ENCODE measurements at places on chromosomes 1 and 21. TPM values are rescaled to one million over a fixed set of nuclear protein-coding genes. Genes with fewer than 3 reads are reported as not detected.

The NEXN gene
- 6.6 TPM for total RNA-seq

The CFHR3 gene
- not detected for total RNA-seq

The FAM43B gene
- 0.13 TPM for total RNA-seq

The RAB7B gene
- total RNA-seq: 0.13 TPM

The TFF2 gene
- not detected for total RNA-seq

The WDR64 gene
- total RNA-seq: not detected

The KCNK1 gene
- 6.3 TPM for total RNA-seq

The SPATA46 gene
- not detected for total RNA-seq

The BSND gene
- total RNA-seq: not detected

The CFHR5 gene
- not detected for total RNA-seq

DNA sequence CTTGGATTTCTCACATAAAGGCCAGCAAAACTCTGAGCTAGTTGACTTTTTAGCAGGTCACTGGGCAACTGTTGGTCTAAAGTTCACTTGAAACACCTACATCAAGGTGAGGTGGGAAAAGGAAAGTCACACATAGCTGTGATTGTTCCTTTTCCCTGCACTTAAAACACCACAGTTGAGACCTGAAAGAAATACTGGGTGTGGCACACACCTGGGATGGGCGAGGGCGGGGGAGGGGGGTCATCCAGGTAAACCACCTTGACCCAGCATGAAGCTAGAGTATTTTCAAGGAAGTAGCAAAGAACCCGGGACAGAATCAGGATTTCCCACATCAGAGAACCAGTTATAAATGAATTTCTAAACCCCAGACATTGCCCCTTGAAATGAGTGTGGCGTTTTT lies 26.4 kb downstream of the ZNF697 start:
- no peak for DNase-seq

- DNase-seq: no peak
These were observed 71.0 kb upstream of the GNG4 start for GRCh38 chr1:235720544-235720943.

DNA sequence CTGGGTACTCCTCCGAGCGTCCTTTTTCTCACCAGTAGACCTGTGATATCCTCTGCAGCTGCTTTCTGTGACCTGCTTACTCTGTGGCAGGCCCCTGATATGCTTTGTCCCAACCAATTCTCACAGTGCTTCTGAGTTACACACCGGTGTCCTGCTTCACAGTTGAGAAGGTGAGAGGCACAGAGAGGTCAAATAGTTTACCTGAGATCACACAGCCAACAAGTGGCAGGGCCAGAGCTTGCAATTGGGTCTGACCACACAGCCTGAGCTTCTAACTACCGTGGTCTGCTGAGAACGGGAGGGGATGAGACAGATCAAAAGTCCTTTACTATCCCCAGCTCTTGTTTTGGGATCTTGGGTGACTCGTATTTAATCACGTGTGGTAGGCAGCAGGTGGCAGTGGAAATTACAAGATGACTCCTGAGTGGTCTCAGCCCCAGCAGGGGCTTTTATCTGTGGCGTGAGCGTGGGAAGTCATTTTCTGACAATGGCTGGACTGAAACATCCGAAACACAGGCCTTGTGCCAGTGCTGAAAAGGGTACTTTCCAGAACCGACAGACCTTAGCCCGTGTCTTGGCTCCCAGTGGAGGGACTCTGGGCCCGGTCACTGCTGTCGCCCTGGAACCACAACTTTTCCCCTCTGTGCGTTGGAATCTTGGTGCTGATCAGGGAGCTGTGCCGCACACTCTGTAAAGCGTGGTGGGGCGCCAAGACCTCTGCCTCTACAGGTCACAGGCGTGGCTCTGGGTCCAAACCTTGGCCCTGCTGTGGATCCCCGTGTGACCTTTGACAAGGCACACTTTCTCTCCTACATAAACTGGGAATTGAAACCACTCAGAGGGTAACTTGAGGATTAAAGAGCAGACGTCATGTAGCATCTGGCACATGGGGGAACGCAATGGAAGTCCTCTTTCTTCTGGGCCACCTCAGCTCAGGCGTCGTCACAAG lies 11.9 kb downstream of the THEMIS2 start:
- no peak for DNase-seq

DNA sequence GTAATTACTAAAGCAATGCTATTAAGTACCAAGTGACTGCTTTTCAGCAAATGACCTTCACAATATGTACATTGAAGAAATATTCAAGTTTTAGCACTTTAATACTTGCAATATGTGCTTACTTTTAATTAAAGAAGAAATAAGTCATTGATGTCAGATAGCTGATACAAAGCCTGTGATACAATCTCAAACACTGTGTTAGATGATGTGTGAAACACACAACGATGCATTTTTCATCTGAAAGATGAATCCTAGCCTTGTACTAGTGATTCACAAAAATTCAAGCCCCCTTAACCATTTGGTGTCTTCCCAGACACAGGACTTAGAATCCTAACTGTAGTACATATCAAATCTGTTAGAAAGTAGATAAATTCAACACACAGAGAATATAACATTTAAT lies 724.1 kb upstream of the ADAMTS5 start:
- DNase-seq: no peak

GRCh38 chr1:242146652-242147051 lies 147.8 kb upstream of the MAP1LC3C start:
- DNase-seq: no peak

DNA sequence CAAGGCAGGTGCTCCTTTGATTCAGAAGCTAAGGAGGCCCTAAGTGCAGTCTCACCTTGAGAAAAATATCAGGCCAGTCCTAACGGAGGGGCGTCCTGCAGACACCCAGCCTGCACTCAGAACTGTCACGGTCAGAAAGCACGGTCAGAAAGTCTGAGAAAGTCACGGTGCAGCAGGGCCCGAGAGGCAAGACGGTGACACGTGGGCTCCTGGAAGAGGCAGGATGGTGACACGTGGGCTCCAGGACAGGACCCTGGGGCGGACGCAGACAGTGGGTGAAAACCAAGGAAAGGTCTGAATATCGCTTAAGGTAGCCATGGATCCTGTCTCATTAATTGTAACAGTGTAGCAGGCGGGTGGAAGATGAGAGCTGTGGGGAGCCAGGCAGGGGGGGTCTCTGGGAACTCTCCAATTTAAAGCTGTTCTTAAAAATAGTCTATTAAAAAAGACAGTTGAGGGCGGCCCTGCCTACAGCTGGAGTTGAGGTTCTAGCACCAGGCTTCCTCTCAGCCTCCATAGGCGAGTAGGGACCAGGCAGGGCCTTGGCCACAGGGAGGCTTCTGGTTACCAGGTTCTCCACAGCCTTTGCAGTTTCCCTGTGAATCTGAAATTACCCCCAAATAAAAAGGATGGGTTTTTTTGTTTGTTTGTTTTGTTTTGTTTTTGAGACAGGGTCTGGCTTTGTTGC lies 65.2 kb downstream of the FAAP20 start:
- DNase-seq: no peak

DNA sequence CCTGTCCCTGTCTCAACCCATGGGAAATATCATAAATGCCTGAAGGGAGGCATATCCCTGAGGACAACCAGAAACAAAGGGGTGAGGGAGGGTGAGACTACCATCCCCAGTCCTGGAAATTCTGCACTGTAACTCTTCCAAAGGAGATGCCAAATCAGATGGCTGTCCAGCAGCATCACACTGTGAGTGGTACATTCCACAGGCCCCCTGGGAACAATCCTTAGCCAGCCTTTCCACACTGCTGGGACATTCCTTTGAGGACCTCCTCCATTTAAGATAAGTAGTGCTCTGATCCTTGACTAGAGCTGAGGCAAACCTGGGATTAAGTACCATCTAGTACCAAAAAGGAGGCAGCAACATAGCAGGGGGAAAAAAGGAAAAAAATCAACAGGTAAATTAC lies 10.7 kb downstream of the IVL start:
- DNase-seq: no peak

GRCh38 chr1:26010825-26011224 lies 10.8 kb upstream of the EXTL1 start:
- no peak for DNase-seq

- no peak for DNase-seq
These were observed 2.7 kb downstream of the GIPC2 start for GRCh38 chr1:78048446-78048845.

DNA sequence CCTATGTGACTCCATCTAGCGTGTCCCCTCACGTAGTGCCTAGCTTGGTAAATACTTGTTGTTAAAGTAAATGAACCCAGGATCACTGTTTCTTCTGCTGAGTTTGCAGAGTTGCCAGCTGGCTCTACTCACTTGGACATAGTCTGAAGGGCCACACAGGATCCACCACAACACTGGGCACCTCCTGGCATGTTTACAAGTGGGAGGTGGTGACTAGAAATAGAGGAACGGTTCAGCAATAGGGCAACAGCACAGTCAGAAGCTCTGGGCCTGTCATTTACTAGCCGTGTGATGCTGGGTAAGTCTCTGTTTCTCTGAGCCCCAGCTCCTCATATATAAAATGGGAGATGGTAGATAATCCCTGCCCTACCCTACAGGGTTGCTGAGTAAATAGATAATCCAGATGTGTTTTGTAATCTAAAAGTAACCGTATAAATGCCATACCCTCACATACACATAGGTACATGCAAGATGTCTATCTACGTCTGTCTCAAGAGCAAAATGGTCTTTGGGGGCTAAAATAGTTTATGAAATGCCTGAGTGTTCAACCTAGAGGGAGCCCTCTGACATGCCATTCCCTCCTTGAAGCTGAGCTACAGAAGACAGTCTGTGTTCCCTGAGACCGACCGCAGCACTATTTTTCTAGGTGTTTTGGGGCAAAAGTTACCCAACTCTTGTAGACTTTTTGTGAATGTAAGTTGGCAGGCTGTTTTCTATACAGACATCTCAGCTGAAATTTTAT lies 20.5 kb downstream of the RNF220 start:
- no peak for DNase-seq

GRCh38 chr1:221724931-221725605 lies 16.8 kb downstream of the DUSP10 start:
- no peak for DNase-seq

GRCh38 chr1:110927484-110928075 lies 36.1 kb downstream of the LRIF1 start:
- no peak for DNase-seq

- no peak for DNase-seq
These were observed 8.8 kb downstream of the ADCY10 start for GRCh38 chr1:167905182-167905581.

DNA sequence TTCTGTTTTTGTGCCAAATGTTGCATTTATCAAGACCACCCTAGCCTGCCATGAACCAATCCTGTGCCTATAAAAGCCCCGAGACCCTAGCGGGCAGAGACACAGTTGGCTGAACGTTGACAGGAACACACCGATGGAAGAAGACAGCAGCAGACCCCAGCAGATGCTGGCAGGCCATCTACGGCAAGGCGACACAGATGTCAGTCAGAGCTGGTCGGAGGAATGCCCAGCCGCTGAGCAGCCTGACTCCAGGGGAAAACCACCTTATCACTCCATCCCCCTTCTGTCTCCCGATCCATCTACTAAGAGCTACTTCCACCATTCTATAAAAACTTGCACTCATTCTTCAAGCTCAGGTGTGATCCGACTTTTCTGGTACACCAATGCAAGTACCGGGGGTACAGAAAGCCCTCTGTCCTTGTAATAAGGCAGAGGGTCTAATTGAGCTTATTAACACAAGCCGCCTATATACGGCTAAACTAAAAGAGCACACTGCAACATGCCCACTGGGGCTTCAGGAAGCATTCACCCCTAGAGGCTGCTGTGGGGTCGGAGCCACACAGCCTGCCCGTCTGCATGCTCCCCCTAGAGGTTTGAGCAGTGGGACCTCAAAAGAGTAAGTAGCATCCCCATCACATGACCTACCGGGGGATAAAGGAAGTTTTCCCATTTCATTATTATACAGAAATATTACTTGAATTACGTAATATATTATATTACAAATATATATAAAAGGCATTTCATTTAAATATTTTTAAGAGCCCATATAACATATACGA lies 1156.3 kb upstream of the B3GALT2 start:
- no peak for DNase-seq

DNA sequence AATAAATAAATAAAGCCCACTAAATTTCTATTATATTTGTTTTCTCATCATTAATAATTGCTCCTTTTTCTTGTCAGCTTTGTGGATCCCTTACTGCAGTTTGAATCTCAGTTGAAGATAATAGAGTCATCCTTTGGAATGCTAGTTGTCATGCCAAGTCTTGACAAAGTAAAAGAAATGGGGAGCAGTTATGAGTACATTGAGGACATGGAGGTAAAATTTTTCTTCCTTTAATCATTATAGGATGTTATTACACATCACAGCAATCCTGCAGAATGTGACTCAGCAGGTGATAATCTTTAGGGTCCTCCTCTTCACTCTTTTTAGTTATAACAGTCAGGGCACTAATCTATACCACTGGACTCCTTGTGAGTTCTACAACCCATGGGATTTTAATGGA lies 24.1 kb downstream of the MROH9 start:
- DNase-seq: no peak

DNA sequence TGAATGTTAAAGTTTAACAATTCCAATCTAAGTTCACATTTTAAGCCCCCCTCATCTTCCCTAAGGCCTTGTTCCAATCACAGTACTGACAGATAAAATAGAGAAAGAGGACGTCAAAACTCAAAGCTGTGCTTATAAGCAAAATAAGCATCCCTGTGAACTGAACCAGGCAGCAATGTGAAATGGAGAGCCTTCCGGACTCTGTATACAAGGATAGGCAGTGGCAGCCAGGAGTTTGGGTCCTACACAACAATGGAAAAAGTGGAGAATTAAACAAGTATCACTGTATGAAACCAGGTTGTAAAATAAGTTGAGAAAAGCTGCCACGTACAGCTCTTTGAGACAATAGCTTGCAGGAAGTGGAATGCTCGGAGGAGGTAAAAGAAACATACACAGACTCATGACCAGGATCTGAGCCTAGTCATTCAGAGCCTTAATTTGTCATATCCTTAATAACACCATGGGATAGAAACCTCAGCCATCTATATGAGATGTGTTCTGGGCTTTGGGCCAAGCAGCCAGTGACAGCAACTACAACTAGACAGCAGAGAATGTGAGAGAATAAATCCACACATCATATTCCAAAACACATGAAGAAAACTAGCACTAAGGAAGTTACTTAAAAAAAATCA lies 55.2 kb upstream of the PALMD start:
- peak; percentile 91 for DNase-seq

- no peak for DNase-seq
These were observed at the start of gene SAMSN1 for GRCh38 chr21:14545906-14546480. SAMSN1 (minus strand) TSS chr21:14546315; CDS start chr21:14546261, 54 bp downstream.

DNA sequence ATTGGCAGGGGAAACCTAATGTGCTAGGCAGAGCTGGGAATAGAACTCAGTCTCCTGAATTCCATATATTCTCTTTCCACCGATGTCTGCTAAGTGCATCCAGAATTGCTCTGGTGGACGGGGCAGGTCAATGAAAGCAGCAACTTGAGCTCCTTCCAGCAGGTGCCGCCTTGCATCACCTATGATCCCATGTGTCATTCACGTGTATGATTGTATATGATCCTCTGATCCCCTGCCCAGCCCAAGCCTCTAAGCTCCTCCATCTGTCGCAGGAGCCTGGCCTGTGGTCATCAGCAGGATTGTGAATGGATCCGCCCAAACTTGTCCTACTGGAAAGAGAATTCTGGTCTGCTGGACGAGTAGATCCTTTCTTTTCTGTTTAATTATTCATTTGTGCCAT lies 13.1 kb downstream of the ACTA1 start:
- DNase-seq: no peak
